Smooth muscle cell of the coronary artery (primary cell): ENCODE measurements at places on chromosomes 1 and 21. TPM values are rescaled to one million over a fixed set of nuclear protein-coding genes. Genes with fewer than 3 reads are reported as not detected.

Gene DBT
- 6.4 and 7.4 TPM in 2 replicates for total RNA-seq

Gene SIK1
- total RNA-seq: 0.12 and 1.3 TPM in 2 replicates

Gene FOXD3
- not detected in 2 replicates for total RNA-seq

Gene FCRL2
- total RNA-seq: not detected in 2 replicates

Gene HLCS
- 20.8 and 27.1 TPM in 2 replicates for total RNA-seq

Gene SDC3
- 9.3 and 11.1 TPM in 2 replicates for total RNA-seq

Gene SLAMF6
- not detected in 2 replicates for total RNA-seq

Gene FCER1G
- 0.23 TPM in 1 of 2 replicates, not detected in the other for total RNA-seq

Gene SYPL2
- total RNA-seq: 1.8 TPM in 1 of 2 replicates, not detected in the other

Gene SYCP1
- not detected in 2 replicates for total RNA-seq

Gene EDN2
- total RNA-seq: 0.35 TPM in 1 of 2 replicates, not detected in the other

Gene EFNA4
- 1.8 and 5.7 TPM in 2 replicates for total RNA-seq
